ENCODE measurements at places on chromosomes 12 and 14. TPM values are rescaled to one million over a fixed set of nuclear protein-coding genes. Genes with fewer than 3 reads are reported as not detected.

Gene FAM186B
- total RNA-seq, result 0.82 TPM

Gene CPM
- 26.2 TPM for total RNA-seq

Gene CCDC177
- 0.21 TPM for total RNA-seq

Gene LGALS3
- 114 TPM for total RNA-seq

Gene PFDN5
- total RNA-seq, result 300 TPM

Gene MYL6
- 707 TPM for total RNA-seq

Gene PTHLH
- total RNA-seq, result 3.4 TPM

DNA sequence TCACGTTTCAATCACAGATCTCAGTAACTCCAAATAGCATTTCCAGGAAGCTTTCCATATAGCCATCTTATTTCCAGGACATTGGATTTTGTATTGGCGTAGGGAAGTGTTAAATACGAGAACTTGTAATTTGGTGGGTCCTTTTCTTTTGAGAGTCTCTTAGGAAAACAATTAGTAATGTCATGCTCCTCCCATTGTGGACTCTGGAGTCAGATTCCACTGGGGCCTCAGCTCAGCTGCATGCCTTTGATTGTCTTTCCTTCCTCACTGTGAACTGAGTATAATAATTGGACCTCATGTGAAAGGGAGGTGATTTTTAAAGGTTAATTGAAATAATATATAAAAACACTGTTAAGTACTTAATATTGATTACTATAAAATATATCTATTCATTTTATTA, 462.6 kb downstream of the NPAS3 start:
- no peak for DNase-seq

DNA sequence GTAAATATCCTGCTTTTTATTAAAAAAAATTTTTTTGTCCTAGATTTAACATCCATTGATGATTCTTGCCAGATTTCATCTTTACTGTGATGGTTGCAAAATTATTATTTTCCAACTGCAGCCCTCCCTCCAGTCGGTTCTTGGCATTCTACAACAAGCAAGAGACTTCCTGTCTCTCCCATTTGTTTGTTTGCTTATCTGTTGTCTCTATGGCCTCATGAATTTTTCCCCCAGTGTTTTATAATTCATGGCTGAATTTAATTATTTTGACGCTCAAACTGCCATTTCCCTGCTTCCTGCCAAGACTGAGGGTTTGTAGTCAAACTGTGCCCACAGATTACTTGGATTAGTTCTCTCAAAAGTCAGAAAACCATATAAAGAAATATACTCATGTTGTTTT, 25.9 kb downstream of the CGRRF1 start:
- DNase-seq, result no peak

DNA sequence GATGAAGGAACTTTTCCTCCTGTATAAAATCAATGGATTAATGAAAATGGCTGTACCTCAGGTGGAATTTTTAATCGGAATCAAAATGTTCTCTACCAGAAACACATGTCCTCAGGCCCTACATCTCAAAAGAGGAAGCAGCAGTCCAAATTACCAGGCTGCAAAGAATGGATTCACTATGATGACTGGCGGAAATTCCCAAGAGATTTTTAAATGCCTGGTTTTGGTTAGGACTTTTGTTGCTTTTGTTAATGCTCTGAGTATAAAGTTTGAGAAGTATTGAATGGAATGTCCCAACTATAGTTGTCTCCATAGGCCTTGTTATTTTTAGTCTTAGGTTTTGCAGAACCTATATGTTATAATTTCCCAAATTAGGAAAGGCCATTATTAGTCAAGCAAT, 11.2 kb upstream of the IFNG start:
- no peak for DNase-seq

- peak; percentile 69 for DNase-seq
These were observed 776 bp downstream of the BMP4 start for GRCh38 chr14:53955671-53956426.

GRCh38 chr12:27585739-27586265, 61.8 kb downstream of the PPFIBP1 start:
- no peak for DNase-seq

- peak; percentile 56 for DNase-seq
These were observed 5.0 kb upstream of the SRSF9 start for GRCh38 chr12:120474616-120474960.

DNA sequence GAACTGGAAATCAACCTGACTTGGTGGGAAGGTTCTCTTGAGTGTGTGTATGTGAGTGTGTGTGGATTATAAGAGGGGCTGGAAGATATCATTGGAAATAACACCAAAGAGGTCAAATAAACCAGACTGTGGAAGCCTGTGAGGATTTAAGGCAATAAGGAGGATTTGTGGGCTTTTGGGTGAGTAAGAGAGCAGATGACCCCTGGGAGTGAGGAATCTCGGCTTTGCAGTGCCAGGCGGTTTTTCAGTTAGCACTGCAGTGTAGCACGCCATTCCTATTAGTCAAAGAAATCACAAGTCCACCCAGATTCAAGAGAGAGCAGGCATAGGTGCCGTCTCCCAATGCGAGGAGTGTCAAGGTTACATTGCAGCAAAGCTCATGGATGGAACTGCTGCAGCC, 63.3 kb downstream of the CALM1 start:
- DNase-seq, result no peak

DNA sequence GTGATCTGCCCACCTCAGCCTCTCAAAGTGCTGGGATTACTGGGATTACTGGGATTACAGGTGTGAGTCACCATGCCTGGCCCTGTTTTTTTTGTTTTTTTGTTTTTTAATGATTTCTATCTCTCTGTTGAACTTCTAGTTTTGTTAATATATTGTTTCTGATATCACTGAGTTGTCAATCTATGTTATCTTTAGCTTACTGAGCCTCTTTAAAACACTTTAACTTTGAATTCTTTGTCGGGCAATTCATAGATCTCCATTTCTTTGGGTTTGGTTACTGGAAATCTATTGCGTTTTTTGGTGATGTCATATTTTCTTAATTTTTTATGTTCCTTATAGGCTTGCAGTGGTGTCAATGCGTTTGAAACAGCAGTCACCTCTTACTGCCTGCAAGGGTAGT, 9.2 kb upstream of the KLRG1 start:
- no peak for DNase-seq

- DNase-seq, result no peak
These were observed 300.5 kb downstream of the GRIN2B start for GRCh38 chr12:13680916-13681315.

- DNase-seq, result peak; percentile 51
These were observed 173.8 kb upstream of the MIS18BP1 start for GRCh38 chr14:45426685-45427282.

DNA sequence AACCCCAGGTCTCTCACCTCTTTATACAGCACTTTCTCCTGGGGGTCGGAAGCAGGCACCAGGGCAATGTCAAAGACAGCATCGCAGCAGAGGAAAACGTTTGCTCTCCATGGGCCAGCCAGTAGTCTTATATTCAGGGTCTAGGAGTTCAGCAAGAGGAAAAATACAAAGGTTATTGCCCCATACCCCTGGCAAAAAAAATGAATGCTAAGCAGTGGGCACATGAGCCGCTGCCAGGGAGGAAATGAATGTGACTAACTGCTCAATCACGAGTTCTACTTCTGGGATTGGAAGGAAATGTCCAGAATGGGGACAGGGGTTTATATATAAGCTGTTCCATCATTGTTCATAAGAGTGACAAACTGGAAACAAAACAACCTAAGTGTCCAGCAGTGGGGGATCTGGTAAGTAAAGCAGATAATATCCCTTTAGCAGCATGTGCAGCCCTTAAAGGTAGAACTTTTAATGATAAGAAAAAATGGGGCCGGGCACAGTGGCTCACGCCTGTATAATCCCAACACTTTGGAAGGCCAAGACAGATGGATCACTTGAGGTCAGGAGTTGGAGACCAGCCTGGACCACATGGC, 53.8 kb downstream of the PHETA1 start:
- no peak for DNase-seq

DNA sequence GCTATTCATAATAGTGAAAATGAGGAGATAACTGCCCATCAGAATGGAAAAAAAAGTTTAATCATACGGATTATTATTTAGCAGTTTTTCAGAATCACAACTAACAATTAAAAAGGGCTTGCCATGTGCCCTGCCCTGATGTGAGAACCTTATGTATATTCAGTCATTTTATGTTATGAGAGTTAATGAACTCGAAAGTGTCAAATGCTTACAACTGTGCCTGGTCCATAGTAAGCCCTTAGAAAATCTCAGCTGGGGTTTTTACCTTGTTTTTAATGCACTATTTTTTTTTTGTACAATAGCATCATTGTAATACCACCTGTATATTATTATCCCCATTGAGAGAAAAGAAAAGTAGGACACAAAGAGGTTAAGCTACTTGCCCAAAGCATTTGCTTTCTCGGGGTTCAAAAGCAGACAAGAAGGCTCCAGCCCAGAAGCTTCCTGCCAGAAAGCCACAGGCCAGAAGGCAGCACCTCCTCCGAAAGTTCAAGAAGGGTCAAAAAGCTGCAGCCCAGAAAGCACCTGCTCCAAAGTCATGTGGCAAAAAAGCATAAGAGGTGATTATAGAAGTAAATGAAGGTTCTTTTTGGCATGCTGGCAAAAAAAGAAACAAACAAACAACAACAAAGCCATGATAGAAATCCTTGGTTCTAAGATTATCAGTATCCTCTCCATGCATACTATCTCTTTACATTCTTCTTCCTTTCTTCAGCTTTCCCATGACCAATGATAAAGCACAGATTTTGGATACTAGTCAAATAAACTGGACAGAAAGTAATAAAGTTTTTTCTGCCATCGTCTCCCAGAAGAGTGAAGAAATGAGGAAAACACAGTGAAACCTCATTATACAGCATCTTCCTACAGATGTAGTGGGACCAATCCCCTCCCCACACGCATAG, 59.1 kb upstream of the NAP1L1 start:
- no peak for DNase-seq

- DNase-seq, result no peak
These were observed 21.9 kb downstream of the OR6J1 start for GRCh38 chr14:22622255-22622654.

GRCh38 chr12:49358483-49359141, 8.7 kb upstream of the SPATS2 start:
- peak; percentile 87 for DNase-seq

DNA sequence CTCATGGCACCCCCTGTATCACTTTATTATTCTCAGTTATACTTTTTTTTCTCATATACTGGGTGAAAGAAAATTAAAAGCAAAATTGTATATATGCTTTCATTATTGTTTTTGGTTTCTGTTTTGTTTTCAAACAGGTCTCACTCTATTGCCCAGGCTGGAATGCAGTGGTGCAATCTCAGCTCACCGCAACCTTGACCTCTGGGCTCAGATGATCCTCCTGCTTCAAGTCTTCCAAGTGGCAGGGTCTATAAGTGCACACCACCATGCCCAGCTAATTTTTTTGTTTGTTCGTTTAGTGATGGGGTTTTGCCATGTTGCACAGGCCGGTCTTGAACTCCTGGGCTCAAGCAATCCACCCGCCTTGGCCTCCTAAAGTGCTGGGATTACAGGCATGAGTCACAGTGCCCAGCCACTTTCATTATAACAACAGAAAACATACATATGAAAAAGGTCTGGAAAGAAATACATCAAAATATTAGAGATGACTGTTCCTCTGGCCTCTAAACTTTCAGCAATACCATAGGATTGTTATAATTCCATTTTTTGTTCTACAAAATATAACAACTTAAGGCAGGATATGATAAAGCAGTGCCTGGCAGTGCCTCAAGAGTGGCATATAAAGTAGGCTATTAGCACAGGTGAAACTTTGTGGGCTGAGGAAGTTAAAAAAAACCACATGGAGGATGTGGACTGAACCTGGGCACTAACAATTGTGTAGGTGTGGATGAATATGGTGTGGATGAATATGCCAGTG, 5.8 kb upstream of the NTN4 start:
- no peak for DNase-seq

DNA sequence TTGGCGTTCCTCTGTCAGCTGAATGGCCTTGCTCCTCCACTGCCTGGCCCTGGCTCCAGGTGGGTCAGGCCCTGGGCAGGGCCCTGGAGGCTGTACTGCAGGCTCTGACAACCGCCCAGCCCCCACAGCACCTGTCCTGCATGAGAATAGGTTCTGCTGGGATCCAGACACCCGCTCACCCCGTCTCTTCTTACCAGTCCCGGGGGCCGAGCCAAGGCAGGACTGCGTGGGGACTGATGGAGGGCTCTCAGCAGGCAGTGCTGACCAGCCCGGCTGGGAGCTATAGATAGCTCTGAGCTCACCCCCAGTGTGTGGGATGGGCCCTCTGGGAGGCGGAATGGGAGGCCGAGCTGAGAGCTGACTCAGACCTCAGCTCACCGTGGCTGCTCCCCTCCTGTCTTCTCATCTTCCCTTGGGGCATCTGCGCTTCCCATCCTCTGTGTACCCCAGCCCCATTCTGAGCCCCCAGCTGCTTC, 39.6 kb downstream of the TEAD4 start:
- peak; percentile 85 for DNase-seq

- DNase-seq, result no peak
These were observed 44.0 kb downstream of the TFCP2 start for GRCh38 chr12:51128919-51129318.

- no peak for DNase-seq
These were observed 120.6 kb downstream of the PRICKLE1 start for GRCh38 chr12:42468921-42469320.

GRCh38 chr12:114343585-114344302, 62.2 kb downstream of the TBX5 start:
- DNase-seq, result no peak

- no peak for DNase-seq
These were observed 58.3 kb downstream of the TMCC3 start for GRCh38 chr12:94592080-94592479.

DNA sequence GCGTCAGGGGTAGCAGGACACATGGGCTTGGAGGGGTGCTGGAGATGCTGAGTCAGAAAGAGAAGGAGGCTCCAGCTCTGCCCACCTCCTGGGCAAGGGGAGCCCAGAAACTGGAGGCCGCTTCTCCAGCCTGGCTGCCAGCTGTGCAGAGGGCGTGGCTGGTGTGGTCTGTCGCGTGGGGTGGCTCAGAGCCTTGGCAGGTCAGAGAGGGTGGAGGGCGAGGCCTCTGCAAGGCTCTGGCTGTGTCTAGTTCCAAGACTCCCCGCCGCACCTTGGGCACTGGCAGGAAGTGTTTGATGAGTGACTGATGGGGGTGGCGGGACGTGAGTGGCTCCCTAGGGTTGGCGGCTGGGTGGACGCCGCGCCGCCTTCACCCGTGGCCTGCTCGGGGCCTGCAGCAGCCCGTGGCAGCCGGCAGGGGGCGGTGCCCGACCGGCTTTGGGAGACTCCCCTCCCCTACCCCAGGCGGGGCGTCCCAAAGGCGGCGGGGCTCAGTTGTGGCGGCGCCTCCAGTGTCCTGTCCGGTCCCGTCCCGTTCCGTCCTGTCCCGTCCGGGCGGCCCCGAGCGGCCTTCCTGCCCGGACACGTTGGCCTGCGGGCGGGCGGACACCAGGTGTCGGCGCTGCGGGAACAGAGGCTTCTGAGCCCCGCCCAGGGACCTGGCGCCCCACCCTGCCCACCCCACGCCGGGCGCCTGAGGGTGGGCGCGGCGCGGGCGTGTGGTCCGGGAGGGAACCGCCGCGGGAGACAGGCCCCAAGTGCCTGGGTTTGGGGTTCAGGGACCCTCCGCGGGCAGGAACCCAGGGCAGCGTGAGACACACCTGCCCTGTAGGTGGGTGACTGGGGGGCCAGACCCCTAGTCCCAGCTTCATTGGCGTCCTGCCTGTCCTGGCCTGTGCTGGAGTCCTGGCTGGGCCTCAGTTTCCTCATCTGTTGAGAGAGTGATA, 39.7 kb downstream of the KRT80 start:
- DNase-seq, result peak; percentile 84
